ENCODE measurements at places on chromosomes 16 and 17.

DNA sequence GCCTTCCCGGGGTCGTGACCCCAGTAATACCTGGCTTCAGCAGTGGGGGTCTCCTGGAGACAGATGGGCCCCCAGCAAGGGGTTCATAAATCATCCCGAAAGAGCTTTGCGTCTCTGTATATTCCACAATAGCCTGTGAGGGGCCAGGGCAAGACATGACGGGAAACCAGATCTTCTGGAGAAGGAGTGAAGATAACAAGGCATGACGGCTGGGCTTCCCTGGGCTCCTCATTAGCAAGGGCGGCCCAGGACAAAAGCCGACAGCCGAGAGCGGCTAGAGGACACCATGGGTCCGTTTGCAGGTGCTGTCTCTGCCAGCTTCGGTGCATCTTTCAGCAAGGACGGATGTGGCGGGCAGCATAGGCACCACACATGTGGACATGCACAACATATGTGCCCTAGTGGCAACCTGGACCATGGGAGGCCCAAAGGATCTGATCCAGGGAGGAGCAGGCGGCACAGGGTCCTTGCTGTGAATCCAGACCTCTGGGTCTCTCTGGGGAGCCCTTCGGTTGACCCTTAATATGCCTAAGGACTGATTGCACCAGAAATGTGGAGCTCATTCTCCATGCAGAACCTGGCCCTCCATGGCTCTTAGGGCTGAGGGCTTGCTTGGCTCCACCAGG, 136.9 kb upstream of the FOXF1 start:
- DNase-seq: no peak

- no peak for DNase-seq
These were observed 7.8 kb downstream of the HSPB9 start for GRCh38 chr17:42130310-42130936.

GRCh38 chr16:6678586-6678985, 654.1 kb upstream of the RBFOX1 start:
- no peak for DNase-seq

DNA sequence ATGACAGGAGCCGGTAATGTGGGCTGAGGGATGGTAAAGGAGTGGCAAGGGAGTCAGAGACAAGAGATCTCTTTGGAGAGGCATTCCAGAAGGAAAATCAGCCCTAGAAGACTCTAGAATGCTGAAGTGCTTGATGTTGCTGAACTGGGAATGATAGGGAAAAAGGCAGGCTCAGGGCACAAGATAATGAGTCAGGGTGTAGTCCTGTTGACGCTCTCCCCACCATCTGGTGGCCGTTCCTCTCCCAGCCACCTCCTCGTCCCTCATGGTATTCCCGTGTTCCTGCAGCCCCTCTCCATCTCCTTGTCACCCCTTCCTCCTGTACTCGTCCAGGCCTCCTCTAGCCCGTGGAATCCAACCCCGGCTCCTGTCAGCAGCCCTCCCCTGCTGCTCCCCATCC, 11.1 kb upstream of the ALDOA start:
- DNase-seq: no peak

DNA sequence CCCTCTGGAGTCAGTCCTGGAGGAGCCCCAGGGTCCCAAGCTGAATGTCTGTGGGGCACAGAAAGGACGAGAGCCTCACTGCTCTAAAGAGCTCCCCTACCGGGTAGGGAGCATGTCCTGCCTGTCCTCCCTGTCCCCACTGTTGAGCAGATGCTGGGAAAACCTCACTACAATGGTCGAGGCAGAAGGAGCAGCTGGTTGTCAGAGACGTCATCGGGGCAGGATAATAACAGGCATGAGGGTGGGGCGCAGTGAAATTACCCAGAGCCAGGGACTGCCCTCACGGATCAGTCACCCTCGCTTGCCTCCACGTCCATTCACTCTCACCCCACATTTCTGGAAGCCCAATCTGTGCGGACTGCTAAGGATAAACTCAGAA, 538 bp downstream of the TM4SF5 start:
- no peak for DNase-seq

GRCh38 chr17:17556671-17557070, 34.8 kb downstream of the PEMT start:
- no peak for DNase-seq

DNA sequence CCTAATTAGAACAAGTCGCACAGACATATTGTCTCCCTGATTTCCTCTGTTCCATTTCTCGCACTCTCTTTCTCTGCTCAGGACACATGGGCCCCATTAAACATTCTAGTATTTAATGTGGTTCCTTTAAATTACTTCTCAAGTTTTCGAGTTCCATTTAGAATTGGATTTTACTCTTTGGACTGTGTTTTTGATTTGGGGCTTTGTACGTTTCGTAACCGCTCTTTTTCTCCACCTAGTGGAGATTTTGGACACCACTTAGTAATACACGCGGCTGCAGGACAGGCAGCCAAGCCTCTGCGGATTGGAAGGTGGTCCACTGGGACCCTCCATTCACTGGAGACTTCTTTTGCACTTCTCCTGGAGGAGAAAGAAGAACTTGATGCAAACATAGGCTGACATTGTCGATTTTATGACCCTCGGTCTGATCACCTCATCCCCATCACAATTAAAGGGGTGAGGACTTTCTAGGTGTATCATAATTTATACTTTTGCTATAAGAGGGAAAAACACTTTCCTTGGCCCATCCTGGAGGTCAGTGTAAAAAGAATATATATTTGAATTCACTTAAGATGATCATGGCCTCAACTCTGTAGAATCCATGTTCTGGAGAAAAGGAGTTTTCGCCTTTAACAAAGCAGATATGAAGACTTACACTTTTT, 85.7 kb downstream of the NOG start:
- DNase-seq: peak; percentile 25

GRCh38 chr17:44284024-44284400, 16.1 kb upstream of the SLC4A1 start:
- DNase-seq: no peak

GRCh38 chr17:1000597-1001461, 3.9 kb downstream of the TIMM22 start:
- DNase-seq: no peak

DNA sequence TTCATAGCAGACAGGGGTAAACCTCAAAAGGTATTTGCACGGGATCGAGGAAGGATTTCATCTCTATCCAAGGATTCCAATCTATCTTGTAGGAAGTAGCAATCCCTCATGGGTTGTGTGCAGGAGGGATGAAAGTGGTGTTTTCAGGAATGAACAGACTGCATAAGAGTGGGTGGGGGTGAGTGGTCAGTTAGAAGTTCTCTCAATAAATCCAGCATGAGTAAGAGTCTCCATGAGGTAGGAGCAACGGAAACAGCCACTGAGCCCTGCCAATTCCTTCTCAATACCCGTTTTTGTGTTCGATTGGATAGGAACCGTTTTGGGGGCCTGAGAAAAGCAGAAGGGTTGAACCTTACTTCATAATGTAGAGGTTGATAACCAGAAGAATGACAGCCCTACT, 375.6 kb downstream of the SOX9 start:
- no peak for DNase-seq

GRCh38 chr17:80011989-80012555, 23.6 kb downstream of the TBC1D16 start:
- DNase-seq: no peak

DNA sequence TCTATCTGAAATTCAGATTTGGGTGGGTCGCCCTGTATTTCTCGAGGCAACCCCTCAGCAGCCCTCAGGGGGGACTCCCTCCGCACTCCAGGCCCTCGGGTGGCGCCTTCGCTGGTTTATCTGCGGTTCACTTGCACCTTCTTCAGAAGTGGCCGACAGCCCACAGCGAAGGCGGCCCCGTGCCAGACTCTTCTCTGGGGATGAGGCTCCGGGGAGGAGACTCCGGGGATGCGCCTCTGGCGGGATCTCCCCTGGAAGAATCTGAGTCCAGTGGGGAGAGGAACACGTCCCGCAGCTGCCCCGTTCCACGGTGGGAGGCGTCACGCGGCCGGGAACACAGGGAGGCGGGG, 63.9 kb upstream of the DNAJA2 start:
- DNase-seq: no peak

GRCh38 chr16:3020604-3021448, 658 bp downstream of the TNFRSF12A start:
- no peak for DNase-seq

- no peak for DNase-seq
These were observed 1.7 kb upstream of the CBX8 start for GRCh38 chr17:79798299-79799173.

GRCh38 chr17:80925688-80926335, 65.8 kb upstream of the CHMP6 start:
- no peak for DNase-seq

DNA sequence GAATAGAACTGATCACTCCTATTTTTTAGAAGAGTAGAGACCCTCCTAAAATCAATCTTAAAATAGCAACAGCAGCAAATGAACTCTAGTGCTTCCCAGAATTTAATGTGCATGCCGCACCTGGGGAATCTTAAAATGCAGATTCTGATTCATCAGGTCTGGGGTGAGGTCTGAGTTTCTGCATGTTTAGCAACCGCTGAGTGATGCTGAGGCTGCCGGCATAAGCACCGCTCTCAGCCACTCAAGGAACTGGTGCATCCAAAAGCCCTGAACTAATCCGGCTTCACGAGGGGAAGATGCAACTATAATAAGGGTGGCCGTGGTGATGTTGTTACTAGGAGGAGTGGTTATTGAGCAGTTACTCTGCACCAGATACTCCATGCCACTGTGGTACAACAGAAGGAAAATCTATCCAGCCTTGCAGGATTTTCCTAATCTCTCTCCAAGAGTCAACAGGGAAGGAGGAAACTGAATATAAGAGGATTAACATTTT, 19.7 kb downstream of the SDK2 start:
- no peak for DNase-seq

DNA sequence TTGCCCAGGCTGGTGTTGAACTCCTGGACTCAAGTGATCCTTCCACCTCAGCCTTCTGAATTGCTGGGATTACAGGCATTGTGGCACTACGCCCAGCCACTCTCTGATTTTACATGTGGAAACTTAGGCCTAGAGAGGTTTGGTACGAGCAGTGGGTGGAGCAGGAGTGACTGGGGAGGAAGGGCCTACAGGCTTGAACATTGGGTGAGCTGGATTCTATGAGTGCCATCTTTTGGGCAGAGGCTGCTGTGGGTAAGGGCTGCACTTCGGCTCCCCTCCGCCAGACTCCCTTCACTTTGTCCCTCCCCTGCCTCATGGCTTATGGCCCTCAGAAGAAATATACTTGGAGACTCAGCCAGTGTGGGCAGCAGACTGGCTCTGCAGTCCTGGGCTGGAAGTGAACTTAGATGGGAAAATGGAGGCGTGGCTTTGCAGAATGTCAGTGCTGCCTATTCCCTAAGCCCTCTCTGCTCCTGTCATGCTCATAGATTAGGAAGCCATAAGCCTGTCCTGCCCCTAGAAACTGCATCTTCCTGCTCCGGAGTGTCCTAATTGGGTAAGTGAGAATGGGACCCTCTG, 9.5 kb upstream of the MRC2 start:
- DNase-seq: no peak

- no peak for DNase-seq
These were observed 12.7 kb downstream of the SPNS2 start for GRCh38 chr17:4511199-4511932.

- DNase-seq: no peak
These were observed 35.8 kb downstream of the MPRIP start for GRCh38 chr17:17077861-17078732.

DNA sequence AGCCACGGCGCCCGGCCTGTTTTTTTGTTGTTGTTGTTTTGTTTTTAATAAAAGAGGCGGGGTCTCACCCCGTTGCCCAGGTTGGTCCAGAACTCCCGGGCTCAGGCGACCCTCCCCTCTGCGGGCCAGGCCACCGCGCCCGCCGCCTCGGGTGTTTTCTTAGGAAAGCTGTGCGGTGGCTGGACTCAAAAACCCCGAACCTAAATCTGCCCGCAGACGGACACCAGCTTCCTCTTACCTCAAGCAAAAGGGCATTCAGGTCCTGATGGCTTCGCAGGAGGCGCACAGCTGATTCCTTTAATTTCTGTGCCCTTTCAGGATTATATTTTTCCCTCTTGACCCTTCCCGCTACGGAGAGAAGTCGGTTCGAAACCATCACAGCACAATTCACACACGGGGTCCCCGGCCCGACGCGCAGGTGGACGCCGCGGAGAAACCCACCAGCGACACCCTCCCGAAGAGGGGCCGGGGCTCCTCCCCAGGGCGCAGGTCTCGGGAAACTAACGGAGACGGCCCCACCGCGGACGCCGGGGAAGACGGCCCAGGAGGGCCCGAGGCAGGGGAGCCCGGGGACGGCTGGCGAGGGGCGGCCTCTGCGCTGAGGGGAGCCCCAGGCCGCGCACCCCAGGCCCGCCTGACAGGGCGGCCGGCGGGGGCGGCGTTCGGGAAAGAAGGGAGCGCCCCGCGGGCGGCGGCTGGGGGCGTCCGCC, 653 bp downstream of the FANCA start:
- no peak for DNase-seq

DNA sequence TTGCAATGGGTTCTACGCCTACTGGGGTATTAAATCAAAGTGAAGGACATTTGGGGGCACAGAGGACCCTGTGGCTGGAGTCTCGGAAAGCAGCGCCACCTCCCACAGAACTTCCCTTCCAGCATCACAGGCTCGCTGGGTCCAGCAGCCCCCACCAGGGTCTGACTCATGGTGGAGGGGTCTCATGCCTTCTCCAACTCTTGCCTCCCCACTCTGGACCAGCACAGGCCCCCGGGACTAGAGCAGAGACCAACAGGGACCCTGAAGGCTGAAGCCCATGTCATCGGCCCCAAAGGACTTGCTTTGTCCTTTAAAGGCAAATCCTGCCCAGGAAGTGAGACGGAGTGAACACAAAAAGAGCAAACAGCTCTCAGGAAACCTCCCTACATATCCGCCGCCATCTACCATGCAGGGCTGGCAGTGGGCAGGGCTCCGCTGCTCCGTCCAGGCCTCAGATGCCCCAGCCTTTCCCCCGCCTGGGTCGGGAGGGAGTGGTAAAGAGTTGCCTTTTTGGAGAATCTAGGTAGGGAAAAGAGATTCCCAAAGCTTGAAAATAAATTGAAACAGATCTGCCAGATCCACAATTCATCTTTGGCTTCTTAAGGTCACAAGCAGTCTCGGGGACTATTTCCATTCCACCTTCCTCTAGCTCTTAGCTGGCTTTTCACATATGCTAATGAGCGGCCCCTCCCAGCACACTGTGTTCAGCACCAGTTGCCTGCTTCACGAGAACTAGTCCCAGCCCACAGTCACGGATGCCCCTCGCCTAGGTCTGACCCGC, 2.1 kb upstream of the GPRC5C start:
- no peak for DNase-seq

GRCh38 chr16:84647828-84648594, at the start of gene KLHL36:
TSS of gene KLHL36 (plus strand) at chr16:84648511. CDS start at chr16:84650868, 2,357 bp downstream.
- DNase-seq: no peak

All from glomerular endothelial cell (primary cell).